Fibroblast of skin of right biceps (primary cell): ENCODE measurements at places on chromosomes 11 and 22.
A peak's percentile ranks its signal among the peaks of the same experiment; 100 is the strongest.

DNA sequence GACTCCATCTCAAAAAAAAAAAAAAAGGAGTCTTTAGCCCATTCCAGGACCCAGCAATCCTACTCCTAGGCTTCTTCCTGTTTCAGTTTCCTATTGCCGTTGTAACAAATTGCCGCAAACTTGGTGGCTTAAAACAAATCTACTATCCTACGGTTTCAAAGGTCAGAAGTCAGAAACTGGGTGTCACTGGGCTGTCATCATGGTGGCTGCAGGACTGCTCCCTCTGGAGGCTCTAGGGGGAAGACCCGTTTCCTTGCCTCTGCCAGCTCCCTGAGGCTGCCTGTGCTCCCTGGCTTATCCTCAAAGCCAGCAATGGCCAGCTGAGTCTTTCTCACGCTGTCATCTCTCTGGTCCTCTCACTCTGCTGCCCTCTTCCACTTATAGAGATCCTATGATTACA, 8.7 kb upstream of the DAGLA start:
- DNase-seq = no peak

- DNase-seq = peak; percentile 64
Observed at GRCh38 chr11:96097844-96098421, 174.0 kb upstream of the MTMR2 start.

GRCh38 chr22:28801845-28802594, 1.7 kb upstream of the XBP1 start:
- no peak for DNase-seq

- no peak for DNase-seq
Observed at GRCh38 chr11:112902361-112903011, 58.7 kb upstream of the NCAM1 start.

DNA sequence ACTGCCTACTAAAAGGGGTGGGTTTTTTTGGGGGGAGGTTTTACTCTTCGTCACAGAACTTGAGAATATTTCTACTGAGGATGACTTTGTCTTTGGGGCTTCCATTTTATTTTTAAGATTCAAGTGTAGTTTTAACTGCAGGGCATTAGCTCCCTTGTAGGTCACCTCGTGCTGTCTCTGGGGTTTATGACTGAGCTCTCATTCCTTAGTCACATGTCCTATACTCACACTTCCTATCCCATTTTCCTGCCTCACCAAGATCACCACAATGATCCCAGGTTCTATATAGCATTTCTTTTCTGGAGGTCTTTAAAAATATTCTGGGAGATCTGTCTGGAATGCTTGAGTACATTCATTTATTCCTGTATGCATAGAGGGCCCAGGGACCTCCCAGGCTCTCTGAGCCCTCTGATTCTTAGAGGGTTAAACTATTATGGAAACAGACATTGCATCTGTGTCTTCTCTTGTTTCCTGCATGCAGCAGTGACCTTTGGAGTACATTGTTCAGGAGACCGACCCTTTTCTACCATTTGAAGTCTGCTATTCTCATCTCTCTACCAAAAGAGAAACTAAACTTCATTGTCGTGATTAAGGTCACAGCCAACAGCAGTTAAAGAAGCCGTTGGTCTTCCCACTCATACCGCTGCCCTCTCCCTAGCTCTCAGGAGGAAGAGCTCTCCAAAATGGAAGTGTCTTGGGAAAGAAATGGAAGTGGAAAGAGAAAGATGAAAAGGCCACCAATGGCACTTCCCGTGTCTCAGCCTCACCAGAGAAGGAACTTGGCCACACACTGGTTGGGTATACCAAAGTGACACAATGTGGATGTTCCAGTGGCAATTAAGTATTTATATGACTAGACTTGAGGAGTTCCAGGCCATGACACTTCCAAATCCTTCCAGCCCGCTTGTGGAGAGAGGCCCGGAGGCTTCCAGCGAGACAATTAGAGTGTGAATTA, 77.5 kb downstream of the ZBTB16 start:
- DNase-seq = no peak

GRCh38 chr11:36356201-36356600, 60.1 kb downstream of the PRR5L start:
- no peak for DNase-seq

- peak; percentile 83 for DNase-seq
Observed at GRCh38 chr11:19934828-19935259, 222.2 kb downstream of the NAV2 start.

- peak; percentile 42 for DNase-seq
Observed at GRCh38 chr22:35660291-35661127, 12.3 kb downstream of the APOL6 start.

DNA sequence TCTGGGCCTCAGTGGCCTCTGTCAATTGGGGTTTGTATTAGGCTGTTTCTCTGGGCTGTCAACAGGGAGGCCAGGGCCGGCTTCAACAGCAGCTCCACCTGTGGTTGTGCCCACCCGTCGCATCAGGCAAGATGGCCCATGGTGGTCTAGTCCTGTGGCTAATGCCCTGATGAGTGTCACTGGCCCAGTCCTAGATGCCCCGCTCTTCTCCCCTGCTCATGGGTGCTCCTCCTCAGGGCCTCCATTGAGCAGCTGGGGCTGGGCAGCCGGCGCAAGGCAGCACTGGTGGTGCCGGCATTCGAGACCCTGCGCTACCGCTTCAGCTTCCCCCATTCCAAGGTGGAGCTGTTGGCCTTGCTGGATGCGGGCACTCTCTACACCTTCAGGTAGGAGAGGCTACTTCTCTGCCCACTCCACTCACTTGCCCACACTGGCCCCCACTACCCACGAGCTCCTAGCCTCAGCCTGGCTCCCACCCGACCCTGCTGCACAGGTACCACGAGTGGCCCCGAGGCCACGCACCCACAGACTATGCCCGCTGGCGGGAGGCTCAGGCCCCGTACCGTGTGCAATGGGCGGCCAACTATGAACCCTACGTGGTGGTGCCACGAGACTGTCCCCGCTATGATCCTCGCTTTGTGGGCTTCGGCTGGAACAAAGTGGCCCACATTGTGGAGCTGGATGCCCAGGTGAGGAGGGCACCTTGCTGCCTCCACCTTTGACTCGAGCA, 5.4 kb downstream of the LARGE2 start:
- no peak for DNase-seq

- no peak for DNase-seq
Observed at GRCh38 chr11:8213376-8213775, 44.6 kb upstream of the RIC3 start.

GRCh38 chr11:66691311-66691980, 13.8 kb upstream of the RBM4B start:
- no peak for DNase-seq

DNA sequence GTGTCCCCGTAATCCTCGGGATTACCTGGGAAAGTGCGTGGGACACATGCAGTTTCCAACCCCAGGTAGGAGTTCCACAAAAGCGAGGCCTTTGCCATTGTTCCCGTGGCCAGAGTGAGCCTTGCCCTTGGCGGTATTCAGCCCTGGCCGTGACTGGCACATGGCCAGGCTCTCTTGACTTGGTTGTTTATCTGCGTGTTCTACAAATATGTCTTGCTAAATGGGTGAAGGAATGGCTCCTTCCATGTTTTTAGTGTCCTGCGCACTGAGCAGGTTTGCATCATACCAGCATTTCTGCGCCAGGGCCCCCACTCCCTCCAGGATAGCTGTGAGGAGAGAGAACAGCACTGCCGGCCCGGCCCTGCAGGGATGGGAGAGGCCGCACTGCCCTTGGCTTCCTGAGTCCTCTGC, 20.0 kb downstream of the POLR3H start:
- DNase-seq = no peak

- DNase-seq = no peak
Observed at GRCh38 chr11:58845386-58845785, 882 bp upstream of the GLYATL2 start.

DNA sequence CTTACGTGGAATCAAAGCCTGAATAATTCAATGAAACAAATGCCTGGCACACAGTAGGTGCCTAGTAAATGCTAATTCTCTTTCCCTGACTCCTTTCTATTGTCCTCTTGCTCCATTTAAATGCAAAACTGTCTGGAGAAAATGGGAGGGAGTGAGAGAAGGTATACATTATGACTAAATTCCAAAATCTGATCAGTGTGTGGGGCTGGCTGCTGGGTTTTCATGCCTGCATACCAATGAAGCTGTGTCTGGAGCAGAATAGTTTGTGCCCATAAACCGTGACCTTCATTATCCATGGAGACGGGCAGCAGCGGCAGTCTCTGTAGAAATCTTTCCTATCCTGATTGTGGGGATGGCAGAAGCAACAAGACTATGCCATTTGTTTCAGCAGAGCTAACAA, 223.4 kb upstream of the ZBED5 start:
- DNase-seq = no peak
